Peyer's patch (tissue), 4 donors: ENCODE measurements at places on chromosomes 7 and 10. TPM values are rescaled to one million over a fixed set of nuclear protein-coding genes. Genes with fewer than 3 reads are reported as not detected.

- no peak for DNase-seq
Observed at GRCh38 chr7:157805713-157806112, 468.9 kb downstream of the DNAJB6 start.

GRCh38 chr7:120394595-120394994 lies 121.6 kb downstream of the KCND2 start:
- DNase-seq: no peak

Gene DRGX
- total RNA-seq: not detected

Gene SPOCK2
- total RNA-seq: 54.5 TPM

DNA sequence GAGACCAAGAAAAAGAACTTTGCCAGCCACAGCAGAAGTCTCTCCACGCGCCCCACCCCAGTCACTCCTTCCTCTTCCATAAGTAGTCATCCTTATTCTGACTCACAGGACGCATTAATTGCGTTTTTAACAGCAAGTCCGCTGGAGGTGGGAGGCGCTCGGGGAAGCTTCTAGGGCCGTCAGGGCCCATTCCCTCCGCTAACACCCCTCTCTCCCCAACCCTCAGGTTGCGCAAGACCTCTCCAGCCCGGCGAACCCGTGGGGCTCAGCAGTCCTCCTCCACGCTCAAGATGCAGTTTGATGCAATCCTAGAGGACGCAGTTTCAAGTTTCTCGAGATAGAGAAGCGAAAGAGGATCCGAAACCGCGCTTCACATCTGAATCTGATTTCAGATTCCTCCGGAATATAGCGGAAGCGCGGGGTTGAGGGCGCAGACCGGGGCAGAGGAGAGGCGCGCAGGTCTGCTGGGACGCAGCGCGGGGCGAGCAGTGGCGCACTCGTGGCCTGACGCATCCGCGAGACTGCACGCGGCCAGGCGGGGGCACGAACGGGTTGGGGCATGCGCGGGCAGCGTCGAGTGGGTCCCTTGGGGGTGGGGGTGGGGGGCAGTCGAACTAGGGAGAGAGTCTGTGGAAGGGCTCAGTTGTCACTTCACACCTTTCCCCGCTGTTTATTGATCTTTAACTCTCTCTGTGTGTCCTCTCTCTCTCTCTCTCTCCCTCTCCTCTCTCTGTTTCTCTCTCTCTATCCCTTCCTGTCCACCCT lies 37.8 kb upstream of the PSAP start:
- peak; percentile 92 for DNase-seq

- no peak for DNase-seq
Observed at GRCh38 chr10:77479586-77479985, 158.0 kb downstream of the KCNMA1 start.

GRCh38 chr10:110361800-110362456 lies 57.2 kb upstream of the SMNDC1 start:
- DNase-seq: no peak

DNA sequence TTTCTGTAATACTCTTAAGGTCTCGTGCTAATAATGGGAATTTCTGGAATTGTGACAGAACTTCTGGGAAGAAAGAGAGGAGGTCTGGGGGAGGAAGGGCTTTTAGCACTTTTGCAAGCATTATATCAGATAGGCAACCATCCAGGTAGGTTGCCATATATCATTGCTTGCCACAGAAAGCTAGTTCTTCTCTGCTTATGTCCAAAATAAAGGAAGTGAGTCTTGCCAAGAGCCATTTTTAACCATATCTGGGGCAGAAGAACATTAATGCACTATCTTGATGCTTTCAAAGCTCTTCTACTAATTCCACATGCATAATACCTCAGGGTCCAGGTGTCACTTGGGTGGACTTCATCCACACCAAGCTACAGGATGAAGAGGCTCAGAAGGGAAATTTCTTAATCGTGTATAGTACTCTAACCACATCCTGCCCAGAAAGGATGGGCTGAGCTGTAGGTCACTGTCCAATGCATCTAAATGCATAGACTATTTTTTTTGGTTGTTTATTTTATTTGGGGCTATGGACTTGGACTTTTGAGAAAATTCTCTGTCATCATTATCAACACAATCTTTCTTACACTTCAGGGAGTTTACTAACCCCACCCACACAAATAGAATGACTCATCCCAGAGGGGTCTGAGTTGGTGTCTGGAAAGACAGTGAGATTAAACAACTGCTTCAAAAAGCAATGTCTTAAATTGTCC lies 68.9 kb upstream of the ADO start:
- no peak for DNase-seq
